Kidney epithelial cell (primary cell): ENCODE measurements at places on chromosomes 5 and 9. TPM values are rescaled to one million over a fixed set of nuclear protein-coding genes. Genes with fewer than 3 reads are reported as not detected.

- no peak for DNase-seq
Measured at GRCh38 chr5:132445640-132445923, 45.0 kb downstream of the IRF1 start.

DNA sequence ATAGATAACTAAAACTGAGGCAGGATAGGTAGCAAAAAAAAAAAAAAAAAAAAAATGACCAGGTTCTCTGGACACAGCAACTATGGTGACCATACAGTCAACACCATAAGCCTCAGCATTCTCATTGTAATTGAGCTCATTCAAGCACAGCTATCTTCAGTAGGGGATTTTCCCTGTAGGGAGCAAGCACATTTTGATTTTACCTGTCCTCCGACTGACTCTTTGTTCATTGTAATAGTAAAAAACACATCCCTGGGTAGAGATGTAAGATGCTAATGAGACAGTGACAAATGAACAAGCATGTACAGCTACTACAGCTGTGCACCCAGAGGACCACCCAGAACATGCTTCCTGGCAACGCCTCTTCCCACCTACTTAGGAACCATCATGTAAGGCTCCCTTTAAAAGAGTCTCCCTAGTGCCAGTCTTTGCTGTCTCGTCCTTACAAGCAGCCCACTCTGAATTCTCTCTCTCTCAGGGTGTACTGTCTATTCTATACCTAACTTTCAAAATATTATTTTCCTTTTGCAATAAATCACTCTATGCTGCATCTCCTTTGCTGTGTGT lies 65.0 kb upstream of the FBXW11 start:
- no peak for DNase-seq

- DNase-seq, result no peak
Measured at GRCh38 chr5:172450861-172451695, 3.2 kb downstream of the SH3PXD2B start.

GRCh38 chr5:57456531-57457135 lies 26.0 kb downstream of the ACTBL2 start:
- no peak for DNase-seq

DNA sequence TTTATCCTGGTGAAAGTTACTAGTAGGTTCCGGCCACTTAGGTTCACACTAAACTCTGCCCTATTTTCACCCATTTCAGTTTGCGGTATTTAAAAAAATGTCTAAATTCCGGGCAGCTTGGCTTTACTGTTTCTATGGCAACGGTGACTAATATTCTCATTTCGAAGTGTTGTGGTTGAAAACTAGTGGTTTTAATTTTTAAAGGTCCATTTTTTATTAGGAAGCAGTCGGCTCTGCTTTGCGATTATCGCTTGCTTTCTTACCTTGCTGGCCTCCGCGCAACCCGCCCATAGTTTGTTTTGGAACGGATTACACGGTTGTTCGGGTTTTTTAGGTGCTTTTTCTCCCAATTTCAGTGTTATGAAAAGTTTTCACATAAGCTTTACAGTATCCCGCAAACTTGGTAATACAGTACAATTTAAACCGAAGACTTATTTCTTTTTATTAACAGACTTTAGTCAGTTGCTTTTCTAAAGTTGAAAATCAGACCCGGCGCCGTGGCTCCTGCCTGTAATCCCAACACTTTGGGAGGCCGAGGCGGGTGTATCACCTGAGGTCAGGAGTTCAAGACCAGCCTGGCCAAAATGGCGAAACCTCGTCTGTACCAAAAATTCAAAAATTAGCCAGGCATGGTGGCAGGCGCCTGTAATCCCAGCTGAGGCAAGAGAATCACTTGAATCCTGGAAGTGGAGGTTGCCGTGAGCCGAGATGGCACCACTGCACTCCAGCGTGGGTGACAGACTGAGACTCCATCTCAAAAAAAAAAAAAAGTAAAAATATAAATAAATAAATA lies 1.6 kb downstream of the KDM4C start:
- DNase-seq, result peak; percentile 71

DNA sequence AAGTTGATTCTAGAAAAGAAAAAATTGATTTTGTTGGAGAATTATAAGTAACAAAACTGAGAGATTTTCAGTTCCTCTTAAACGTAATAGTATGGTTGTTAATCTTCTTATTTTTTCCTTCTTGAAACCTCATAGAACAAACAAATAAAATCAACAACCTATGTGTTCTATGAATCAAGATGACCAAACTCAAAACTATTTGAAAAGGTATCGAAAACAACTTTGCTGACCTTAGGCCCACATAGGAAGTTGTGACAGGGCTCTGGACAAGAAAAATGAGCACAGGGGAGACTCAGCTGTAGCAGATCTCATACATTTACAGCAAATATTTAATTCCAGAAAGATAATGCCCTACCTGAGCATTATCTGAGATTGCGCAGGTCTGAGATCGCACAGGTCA lies 169.4 kb upstream of the CCNH start:
- no peak for DNase-seq

GRCh38 chr5:112418659-112419163 lies 366 bp downstream of the EPB41L4A start:
- DNase-seq, result no peak

DNA sequence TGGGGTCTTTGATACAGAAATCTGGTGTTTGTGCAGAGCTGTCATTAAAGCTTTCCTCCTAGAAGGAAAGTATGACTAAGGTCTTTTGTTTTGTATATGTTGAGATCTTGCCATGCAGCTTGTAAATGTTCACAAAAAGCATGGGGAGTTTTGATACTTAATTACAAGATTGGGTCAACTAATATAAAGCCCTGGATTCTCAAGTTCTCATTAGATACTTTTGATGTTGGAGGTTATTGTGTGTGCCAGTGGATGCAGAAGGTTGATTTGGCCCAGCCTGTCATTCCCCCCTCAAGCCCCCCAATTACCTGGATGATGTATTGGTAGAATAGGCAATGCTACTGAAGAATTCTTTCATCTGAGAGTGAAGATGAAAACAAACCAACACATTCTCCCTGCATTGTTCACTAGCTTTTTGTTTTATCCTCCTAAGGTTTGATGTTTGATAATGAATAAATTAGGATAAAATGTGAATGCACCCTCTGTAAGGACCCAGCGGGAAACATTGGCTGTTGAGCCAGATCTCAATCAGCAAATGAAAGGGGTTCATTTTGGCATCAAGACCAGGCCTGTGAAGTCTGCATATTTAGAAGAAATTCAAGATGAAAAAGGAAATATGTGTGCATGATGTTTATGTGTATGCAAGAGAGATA lies 61.9 kb upstream of the ADAMTS19 start:
- no peak for DNase-seq

GRCh38 chr5:135149956-135150723 lies 116.1 kb upstream of the PITX1 start:
- no peak for DNase-seq

GRCh38 chr9:122346478-122347347 lies 24.1 kb upstream of the PTGS1 start:
- no peak for DNase-seq

GRCh38 chr9:2420543-2420942 lies 201.0 kb upstream of the VLDLR start:
- no peak for DNase-seq

GRCh38 chr5:153276151-153276550 lies 214.3 kb upstream of the GRIA1 start:
- no peak for DNase-seq

- DNase-seq, result no peak
Measured at GRCh38 chr5:171895081-171895480, 109.5 kb downstream of the SMIM23 start.

DNA sequence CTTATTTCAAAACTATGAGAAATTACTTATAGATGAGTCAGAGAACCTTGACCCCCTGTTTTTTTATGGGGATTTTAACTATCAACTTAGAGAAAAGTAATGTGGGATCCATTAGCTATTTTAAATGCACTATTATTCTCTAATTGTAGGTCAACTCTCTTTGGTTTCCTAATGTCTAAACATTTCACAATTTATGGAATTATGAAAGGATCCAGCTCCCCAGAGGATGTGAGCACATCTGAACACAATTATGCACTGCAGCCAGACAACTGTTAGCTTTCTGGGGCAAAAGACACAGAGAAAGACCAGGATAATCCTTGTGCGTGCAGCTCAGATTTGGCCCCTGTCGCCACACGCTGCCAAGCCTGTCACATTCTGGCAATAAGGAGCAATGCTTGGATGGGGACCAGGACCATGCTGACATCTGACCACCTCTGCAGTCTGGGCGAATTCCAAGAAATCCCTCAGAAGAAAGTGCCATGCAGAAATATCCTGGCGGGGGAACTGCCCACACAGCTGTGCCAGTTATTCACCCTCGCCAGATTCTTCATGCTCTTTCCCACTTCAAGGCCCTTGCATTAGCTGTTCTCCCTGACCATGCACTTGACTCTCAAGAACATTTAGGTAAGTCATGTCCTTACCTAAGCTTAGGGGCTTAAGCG lies 22.2 kb upstream of the CMBL start:
- no peak for DNase-seq

- no peak for DNase-seq
Measured at GRCh38 chr5:6082685-6083084, 295.7 kb downstream of the MED10 start.

CACFD1 gene
- 24.4 and 24.6 TPM in 2 replicates for total RNA-seq

DDX4 gene
- total RNA-seq, result not detected in 2 replicates

CCDC152 gene
- total RNA-seq, result 0.68 and 0.96 TPM in 2 replicates

SECISBP2 gene
- 47.3 and 47.6 TPM in 2 replicates for total RNA-seq

FBP1 gene
- 2.5 and 5.6 TPM in 2 replicates for total RNA-seq

SLC25A2 gene
- total RNA-seq, result not detected in 2 replicates

ENTPD8 gene
- total RNA-seq, result not detected in 2 replicates
